Lower leg skin (tissue), 4 donors: ENCODE measurements at places on chromosomes 2 and 18. TPM values are rescaled to one million over a fixed set of nuclear protein-coding genes. Genes with fewer than 3 reads are reported as not detected.

SEPTIN10 gene
- total RNA-seq: 81.7 TPM

CCBE1 gene
- total RNA-seq: 3.2 TPM

POTEC gene
- total RNA-seq: not detected

CCDC148 gene
- total RNA-seq: not detected

FTCDNL1 gene
- total RNA-seq: 1.9 TPM

IL36A gene
- not detected for total RNA-seq

MAIP1 gene
- total RNA-seq: 21.3 TPM

ACVR1C gene
- total RNA-seq: 0.72 TPM

AGXT gene
- total RNA-seq: not detected

CAB39 gene
- 68.8 TPM for total RNA-seq

LIMS2 gene
- total RNA-seq: 19.4 TPM

PSMD1 gene
- total RNA-seq: 67.9 TPM

ANKRD30B gene
- not detected for total RNA-seq

ANO7 gene
- 0.22 TPM for total RNA-seq

RNF25 gene
- total RNA-seq: 21.2 TPM

AFF3 gene
- 3.0 TPM for total RNA-seq

C2orf72 gene
- 0.95 TPM for total RNA-seq

FAM237A gene
- total RNA-seq: not detected

SEMA4C gene
- total RNA-seq: 36.3 TPM

TGOLN2 gene
- 89.1 TPM for total RNA-seq

NLRC4 gene
- 0.72 TPM for total RNA-seq

CHRNG gene
- not detected for total RNA-seq

SPC25 gene
- total RNA-seq: not detected
